ENCODE measurements at places on chromosomes 2 and 18.

GRCh38 chr18:61854578-61855448, 38.0 kb downstream of the RNF152 start:
- DNase-seq, result no peak

- no peak for DNase-seq
Measured at GRCh38 chr2:99487906-99488305, 1.9 kb downstream of the REV1 start.

DNA sequence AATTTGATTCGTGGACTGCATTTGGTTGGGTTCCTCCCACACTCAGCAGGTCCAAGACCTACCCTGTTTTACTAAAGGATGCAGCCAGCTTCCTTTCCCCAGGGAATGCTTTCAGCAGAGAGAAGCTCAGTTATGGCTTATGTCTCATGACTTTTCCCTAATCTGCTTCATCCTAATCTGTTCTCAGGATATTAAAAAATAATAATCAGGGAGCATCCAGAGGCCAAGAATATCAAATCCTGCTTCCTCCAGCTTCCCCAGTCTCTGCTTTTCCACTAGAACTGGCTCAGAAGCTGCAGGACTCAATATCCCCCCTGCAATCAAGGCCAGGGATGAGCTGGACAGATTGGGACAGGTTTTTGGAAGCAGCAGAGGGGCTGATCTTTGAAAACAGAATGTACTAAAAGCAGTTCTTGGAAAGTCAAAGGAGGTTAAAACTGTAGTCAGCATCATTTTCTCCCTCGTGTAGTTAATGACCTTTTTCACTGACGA, 326.9 kb upstream of the TNP1 start:
- DNase-seq, result no peak

- no peak for DNase-seq
Measured at GRCh38 chr2:100990166-100990565, 11.9 kb upstream of the RPL31 start.

DNA sequence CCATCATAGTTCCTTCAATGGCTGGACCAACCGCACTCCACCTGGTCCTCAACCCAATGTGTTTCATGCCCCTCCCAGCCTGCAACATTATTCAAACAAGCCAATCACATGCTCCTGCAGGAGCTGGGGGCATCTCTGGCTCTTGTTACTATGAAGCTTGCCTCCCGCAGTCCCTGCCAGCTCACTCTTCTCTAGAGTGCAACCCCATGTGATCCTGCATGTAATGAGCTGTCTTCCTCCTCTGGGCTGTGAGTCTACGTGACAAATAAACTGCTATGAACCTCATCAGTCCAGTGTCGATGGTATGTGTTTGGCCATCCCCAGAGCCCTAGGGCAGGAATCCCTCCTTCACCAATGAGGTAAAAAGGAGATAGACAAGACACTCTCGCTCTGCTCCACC, 15.8 kb upstream of the BOD1L2 start:
- DNase-seq, result no peak

DNA sequence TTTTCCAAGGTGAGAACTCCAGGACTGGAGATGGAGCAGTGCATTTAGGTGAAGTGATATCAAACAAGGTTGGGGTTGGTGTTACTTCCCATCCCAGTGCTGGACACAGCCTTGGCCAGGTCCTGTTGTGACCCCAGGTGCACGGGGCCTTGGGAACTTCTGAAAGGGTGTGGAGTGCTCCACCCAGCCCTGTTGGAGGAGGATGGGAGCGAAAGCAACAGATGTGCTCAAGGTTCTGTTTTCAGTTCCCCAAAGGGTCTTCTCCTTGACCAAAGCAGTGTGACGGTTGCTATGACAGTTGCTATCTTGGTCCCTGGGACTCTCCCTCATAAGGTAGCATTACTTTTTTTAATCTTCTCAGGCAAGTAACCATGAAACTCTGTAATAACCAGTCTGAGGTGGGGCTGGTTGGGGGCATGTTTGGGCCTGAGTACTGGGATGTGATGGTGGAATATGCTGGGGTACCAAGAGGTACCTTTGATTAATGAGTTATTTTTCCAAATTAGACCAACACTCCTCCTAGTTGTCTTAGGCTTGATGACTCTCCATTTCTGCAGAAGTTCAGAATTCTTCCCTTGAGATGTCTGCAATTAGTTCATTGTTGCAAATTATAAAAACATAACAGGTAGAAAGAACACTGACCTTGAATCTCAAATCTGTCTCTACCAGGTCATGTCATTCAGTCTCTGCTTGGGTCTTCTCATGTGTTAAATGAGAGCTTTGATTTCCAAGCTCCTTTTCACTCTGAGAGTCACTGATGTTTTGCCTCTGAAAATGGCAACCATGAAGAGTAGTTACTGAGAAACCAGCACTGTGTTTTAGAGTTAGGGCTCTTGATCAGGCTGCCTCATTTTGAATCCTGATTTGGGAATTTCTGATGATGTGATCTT, 154.5 kb downstream of the RPIA start:
- DNase-seq, result peak; percentile 75

DNA sequence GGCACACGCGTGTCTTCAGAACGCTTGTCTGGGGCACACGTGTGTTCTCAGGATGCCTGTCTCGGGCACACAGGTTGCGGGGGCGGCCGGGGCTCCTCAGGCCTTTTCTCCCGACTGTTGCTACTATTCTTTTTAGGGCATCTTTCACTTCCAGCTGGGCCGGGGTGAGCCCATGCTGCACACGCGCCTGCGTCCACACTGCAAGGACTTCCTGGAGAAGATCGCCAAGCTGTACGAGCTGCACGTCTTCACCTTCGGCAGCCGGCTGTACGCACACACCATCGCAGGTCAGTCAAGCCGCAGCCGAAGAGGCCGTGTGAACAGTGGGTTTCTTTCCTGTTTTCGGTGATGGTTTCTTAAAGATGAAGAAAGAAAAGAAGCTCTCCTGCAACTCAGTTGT, 25.0 kb downstream of the CTDP1 start:
- no peak for DNase-seq

- DNase-seq, result no peak
Measured at GRCh38 chr2:120709608-120710041, 26.0 kb upstream of the GLI2 start.

- DNase-seq, result no peak
Measured at GRCh38 chr2:172113617-172114016, 10.9 kb upstream of the DLX2 start.

- DNase-seq, result no peak
Measured at GRCh38 chr2:188631037-188631809, 339.5 kb downstream of the GULP1 start.

DNA sequence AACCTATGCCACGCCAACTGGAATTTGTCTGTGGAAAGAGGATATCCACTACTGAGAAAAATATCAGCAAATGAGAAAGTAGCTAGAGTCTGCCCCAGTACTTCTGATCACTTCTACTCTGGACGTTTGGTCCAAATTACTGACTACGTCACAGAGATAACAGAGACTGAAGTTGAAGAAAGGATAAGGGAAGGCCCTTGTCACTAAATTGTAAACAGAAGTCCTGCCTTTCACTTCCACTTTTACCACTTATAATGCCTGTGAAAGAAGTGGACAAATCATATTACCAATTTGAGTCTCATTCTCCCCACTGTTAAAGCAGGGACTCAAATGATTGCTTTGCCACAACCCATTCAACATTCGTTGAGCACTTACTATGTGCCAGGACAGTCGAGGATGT, 173.9 kb upstream of the ERBB4 start:
- no peak for DNase-seq

DNA sequence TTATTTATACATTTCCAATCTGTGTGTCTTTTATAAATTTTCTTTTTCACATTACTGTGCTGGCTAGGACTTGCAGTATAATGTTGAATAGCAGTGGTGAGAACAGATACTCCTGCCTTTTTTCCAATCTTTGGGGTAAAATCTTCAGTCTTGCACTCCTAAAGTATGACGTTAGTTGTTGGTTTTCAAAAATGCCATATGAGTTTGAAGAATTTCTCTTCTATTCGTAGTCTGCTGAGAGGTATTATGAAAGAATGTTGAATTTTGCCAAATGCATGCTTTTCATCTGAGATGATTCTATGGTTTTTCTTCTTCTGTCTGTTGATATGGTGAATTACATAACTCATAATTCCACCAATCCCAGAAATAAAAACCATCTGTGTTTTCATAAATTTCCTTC, 335.3 kb upstream of the CHST9 start:
- no peak for DNase-seq

DNA sequence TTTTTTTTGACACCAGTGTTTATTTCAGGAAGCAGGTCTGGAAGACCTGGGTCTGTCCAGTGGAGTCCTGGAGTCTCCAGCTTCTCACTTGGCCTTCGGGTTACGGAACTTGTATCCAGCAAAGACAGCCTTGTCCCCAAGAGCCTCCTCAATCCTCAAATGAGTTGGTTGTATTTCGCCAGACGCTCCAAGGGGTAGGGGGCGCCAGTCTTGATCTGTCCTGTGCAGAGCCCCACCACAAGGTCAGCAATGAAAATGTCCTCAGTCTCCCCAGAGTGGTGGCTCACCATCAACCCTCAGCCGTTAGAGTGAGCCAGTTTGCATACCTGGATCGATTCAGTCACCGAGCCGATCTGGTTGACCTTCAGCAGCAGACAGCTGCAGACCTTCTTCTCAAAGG, 21.9 kb downstream of the ASXL2 start:
- no peak for DNase-seq

GRCh38 chr2:47404356-47404755, 1.4 kb downstream of the MSH2 start:
- DNase-seq, result no peak

GRCh38 chr2:11624893-11625292, 45.1 kb downstream of the NTSR2 start:
- no peak for DNase-seq

DNA sequence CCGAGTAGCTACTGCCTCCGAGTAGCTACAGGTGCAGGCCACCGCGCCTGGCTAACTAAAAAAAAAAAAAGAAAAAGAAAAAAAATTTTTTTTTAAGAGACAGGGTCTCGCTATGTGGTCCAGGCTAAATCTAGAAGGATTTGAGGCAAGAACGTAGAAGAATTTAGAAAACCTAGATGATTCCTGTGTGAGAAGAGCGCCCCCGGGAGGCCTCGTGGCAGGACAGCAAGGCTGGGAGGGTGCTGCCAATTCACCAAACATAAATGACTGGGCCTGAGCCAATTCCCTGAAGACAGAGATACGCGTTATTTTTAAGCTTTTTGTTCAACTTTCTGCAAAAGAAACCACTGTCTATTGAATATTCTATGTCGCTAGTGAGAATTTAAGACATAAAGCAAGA, 90.1 kb upstream of the TGFA start:
- no peak for DNase-seq

GRCh38 chr2:95382686-95383634, 19.5 kb upstream of the FAHD2A start:
- DNase-seq, result no peak

DNA sequence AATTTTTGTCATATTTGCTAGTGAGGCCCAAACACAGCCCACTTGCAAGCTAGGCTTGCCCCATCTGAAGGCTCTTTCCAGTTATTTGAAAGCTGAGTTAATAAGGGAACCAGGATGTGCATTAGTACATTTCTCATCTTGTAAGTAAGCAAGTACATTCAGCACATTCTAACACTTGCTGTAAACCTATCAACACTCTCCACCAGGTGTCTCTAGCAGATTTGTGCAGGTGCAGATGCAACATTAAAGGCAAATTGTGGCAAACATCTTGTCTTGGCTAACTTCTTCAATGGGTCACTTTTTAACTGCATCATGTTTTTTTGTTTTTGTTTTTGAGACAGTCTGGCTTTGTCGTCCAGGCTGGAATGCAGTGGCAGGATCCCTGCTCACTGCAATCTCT, 25.3 kb upstream of the MFSD6 start:
- DNase-seq, result no peak

GRCh38 chr2:218285604-218286003, 6.7 kb downstream of the TMBIM1 start:
- no peak for DNase-seq

DNA sequence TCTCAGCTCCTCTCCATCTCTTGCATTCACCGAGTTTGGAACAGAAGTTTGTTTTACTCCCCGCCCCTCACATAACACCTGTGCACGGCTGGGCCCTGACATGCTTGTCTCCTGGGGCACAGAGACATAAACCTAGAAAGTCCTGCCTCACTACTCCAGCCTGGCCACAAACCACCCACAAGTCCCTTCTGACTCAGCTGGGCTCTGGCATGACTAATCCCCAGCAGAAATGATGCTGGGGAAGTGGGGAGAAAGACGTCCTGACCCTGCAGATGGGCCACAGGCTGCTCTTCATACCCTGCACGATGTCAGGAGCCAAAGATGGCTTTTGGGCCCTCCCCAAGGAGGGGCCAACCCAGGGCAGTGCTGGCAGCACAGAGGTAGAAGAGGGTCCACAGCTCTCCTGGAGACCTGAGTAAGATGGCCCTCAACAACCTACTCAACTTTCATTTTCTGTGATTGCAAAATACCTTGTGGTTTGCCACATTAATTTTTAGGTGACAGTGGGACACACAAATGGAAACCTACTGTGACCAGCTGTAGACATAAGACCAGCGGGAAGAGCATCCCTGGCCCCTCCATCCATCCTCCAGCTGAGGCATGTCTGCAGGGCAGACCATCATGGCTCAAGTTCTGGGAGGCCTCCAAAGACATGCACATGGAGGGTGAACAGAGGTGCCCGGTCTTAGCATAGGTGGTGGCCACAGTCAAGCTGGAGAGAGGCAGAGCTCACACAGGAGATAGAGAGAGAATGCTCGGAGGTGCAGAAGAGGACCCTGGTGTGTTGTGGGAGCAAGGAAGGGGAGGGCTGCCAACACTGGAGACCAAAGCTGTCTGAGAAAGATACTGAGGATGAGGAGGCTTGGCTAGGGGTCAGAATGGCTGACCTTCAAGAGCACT, 40.0 kb downstream of the DNMT3A start:
- DNase-seq, result peak; percentile 92

Measured in stimulated activated naive B cell treated with anti-CD40 and anti-IgM and Interleukin-4, amounts not matched to agents 10 μg/mL and 1 μg/mL and 100 μg/mL, for 72 hours (primary cell).